ENCODE measurements at places on chromosomes 11 and 22.

- DNase-seq, result no peak
Measured at GRCh38 chr11:34830035-34830434, 86.1 kb downstream of the APIP start.

DNA sequence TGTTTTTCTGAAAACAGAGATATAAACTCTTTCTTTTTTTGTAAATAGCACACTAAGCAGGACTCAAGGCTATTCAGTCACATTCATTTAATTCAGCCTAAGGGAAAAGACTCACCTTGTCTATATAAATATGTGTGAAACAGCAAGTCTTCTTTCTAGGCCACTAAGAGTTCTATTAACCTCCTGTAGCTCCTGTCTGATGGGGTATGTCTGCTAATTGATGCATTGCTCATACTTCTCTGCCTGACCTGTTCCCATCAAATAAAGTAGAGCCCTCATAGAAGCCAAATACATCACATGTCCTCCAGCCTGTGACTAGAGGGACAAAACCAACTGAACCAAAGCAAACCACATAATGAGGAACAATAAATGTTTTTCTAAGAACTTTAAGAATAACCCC lies 68.2 kb downstream of the MSANTD4 start:
- no peak for DNase-seq

GRCh38 chr11:44731685-44732430 lies 5.1 kb downstream of the TSPAN18 start:
- no peak for DNase-seq

DNA sequence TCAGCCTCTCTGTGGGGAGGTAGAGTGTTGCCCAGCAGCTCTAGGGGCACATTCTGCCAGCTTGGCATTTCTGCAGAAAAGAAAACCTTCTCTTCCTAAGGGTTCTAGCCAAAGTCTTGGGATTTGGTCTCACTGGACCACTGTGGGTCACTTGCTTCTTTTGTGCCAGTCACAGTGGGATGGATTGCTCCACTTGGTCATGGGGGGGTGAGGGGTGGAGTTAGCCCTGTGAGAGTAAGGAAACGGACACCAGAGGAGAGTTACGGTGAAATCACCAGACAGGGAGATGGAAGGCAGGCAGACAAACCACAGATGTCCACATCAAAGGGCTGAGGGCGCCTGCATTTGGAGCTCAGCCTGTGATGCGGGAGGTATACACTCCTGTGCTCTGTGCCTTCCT lies 10.8 kb downstream of the SGSM1 start:
- no peak for DNase-seq

GRCh38 chr22:34880662-34881061 lies 185.3 kb upstream of the ISX start:
- no peak for DNase-seq

GRCh38 chr11:121328176-121328966 lies 35.8 kb downstream of the SC5D start:
- no peak for DNase-seq

DNA sequence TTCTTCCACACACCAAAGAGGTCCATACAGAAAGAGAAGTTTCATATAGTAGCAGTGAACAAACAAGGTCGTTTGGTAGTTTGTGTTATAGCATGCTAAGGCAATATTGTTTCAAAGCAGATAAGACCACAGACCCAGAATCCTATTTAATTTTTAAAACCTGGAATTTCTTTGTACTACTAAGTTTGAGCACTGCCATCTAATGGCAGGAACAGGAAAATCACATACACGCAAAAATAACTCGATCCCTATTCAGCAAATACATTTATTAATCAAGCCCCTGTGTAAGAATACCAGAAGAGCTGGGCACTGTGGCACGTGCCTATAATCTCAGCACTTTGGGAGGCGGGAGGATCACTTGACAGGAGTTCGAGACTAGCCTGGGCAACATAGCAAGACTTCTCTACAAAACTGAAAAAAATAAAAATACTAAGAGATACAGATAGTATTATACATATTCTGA lies 2.9 kb upstream of the BTBD10 start:
- peak; percentile 61 for DNase-seq

- DNase-seq, result no peak
Measured at GRCh38 chr11:23406131-23406819, 546.0 kb upstream of the CCDC179 start.

GRCh38 chr11:6682591-6682935 lies 577 bp downstream of the MRPL17 start:
- peak; percentile 12 for DNase-seq

- no peak for DNase-seq
Measured at GRCh38 chr11:117919341-117919740, 9.9 kb downstream of the TMPRSS13 start.

DNA sequence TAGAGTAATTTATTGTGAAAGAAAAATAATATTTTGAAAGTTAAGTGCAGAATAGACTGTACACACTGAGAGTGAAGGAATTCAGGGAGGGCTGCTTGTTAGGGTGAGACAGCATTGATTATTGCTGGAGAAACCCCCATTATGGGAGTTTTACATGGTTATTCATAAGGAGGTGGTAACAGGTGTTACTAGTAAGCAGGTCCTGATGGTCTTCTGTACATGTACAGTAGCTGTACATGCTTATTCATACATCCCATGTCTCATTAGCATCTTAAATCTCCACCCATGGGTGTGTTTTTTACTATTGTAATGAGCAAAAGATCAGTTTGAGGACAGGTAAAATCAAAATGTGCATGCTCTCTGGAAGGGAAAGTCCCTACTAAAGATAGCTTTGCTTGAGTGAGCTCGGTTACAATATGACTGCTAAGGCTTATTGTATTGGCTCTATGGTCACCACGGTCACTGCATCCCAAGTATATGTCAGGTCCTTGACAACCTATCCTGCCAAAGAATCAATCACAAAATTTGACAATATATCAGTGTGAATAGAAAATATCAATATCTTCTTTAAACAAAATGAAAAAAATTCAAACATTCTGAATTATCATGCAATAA lies 6.2 kb downstream of the KDM4F start:
- DNase-seq, result no peak

DNA sequence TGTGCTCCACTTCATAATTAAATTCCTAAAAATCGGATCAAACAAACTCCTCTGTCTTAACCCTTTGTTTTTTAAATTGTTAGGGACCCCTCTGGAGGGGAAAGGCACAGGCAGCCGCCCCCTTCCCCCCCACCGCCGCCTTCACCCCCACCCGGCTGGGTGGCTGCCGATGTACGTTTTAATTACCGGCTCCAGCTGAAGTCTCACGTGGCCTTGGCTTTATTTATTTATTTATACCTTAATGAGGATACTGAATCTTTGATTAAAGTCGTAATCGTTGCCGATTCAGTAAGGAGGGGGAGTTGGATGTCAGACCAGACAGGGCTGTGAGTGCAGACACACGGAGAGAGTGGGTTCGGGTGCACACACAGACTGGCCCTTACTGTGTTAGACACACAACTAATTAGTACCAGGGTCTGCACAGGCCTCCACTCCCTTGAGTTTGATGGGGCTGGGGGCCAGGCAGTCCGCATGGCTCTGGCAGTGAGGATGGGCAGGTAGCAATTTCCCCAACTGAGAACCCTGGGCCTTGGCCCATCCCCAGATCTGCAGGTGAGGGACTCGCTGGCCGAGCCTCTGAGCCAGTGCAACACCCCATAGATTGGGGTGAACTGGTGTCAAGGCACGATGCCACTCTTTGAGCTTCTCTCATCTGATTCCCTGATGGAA lies 51.3 kb upstream of the NNMT start:
- no peak for DNase-seq

GRCh38 chr11:96794152-96794551 lies 404.3 kb downstream of the JRKL start:
- DNase-seq, result no peak

GRCh38 chr22:26481112-26481693 lies 2.4 kb downstream of the HPS4 start:
- DNase-seq, result no peak

- DNase-seq, result peak; percentile 62
Measured at GRCh38 chr11:119990309-119991021, 147.4 kb downstream of the TRIM29 start.

DNA sequence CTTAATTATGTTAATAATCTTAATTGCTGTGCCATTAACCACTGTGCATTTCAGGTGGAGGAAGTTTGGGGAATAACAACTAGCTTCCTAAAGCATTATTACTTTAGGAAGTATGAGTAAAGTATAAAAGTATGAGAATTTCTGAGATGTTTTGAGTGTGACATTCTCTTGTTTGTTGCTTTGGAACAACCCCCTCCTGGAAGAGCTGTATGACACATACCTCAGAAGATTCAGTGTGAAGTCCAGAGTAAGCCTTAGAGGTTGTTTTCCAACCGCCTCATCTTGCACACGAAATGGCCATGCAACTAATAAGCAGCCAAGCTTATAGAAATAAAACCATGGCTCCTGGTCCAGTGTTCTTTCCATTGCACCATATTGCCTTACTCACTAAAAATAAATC lies 21.7 kb downstream of the CCDC81 start:
- peak; percentile 59 for DNase-seq

GRCh38 chr11:129291546-129291945 lies 84.1 kb upstream of the BARX2 start:
- no peak for DNase-seq

GRCh38 chr11:13663631-13664071 lies 4.8 kb upstream of the FAR1 start:
- peak; percentile 58 for DNase-seq

GRCh38 chr22:36464715-36465231 lies 16.7 kb downstream of the TXN2 start:
- no peak for DNase-seq

DNA sequence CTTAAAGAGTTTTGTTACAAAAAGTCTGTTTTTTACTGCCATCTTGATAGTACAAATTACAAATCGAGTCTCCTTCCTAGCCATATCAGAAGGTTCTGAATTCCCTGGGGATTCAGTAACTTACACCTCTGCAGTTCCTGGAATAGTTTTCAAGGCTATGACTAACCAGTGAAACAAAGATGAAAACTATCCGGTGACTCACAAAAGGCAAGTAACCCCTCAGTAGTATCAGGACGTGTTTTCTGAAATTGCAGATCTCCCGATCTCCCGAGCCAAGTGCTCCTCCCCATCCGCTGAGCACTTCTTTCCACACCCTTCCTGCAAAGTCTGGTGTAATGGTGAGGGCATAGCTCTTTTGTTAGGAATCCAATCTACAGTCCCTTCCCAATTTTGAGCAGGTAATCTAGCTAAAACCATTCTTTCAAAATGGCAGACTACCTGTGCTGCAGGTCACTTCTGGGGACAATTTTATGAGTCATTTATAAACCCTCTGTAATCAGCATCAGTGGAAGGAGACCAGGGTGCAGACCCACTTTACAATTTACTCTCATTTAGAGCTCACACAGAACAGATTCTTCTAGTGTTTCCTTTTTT lies 7.7 kb downstream of the E2F8 start:
- peak; percentile 91 for DNase-seq

DNA sequence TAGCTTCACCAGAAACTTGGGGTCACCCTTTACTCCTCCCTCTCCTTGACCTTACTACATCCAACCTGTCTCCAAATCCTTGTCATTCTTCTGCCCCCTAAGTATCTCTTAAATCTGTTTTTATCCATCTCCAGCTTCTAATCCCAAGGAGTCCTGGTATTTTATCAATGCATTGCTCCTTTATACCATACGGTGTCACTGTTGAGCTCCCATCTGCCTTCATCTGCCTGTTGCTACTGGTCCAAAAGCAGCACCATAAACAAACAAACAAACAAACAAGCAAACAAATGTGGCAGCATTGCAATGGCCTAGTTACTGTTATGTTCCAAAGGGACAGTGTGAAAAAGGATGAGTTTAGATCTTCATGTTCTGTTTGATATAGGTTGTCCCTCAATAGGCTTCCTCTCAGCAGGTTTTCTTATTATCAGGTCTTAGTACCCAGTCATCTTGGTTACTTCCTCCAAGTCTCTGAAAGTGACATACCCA lies 34.2 kb downstream of the DNHD1 start:
- DNase-seq, result peak; percentile 61

- DNase-seq, result no peak
Measured at GRCh38 chr11:134845474-134846327, 433.7 kb upstream of the B3GAT1 start.

GRCh38 chr22:31121403-31121802 lies 1.4 kb upstream of the INPP5J start:
- DNase-seq, result no peak

- DNase-seq, result no peak
Measured at GRCh38 chr22:36204001-36204631, 2.5 kb upstream of the APOL4 start.

DNA sequence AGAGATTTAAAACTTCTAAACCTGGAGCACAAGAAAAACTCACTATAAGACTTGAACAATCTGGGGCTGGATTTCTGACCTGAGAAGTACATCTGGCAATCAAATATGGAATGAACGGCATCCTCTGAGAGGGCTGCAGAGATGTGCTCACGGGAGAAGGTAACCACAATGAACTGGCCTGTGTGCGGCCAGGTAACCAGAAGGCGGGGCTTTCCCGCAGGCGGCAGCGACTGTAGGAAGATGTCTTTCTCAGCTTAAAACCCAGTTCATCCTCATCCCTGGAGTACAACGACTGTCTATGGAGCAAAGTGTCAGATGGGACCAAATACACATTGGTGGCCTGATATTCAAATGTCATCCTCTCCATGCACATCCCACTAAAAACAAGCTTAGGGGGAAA lies 24.5 kb downstream of the MICAL3 start:
- DNase-seq, result no peak

DNA sequence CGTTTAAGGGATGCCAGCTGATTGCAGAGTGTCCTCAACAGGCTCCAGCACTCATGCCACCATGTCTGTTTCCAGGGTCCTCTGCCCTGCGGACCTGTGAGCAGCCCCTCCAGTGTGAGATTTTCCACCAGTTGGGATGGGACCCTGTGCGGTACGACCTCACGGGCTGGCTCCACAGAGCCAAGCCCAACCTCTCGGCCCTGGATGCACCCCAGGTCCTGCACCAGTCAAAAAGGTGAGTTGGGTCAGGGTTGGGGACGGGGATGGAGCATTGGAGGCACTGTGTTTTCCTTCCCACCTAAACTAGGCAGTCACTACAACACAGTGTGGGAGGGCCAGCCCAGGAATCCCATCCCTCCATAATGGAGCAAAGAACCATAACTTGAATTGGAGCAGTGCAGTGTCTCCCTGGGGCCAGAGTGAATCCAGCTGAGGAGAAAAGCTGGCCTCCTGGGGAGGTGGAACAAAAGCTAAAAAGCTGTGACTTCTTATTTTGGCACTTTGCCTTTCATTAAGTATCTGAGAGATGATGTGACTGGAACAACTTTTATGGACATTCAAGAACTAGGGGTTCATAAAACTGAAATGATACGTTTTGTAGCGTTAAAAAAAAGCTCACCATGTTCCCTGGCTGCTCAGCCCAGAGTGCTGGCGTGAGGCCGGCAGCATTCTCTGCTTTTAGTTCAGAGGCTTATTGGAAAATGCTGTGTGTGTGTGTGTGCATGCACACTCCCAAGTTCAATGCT lies 101.8 kb downstream of the MYO18B start:
- no peak for DNase-seq

GRCh38 chr11:130487924-130488815 lies 39.7 kb downstream of the ADAMTS15 start:
- no peak for DNase-seq

- peak; percentile 72 for DNase-seq
Measured at GRCh38 chr22:32265882-32266767, 11.0 kb upstream of the SLC5A4 start.

- peak; percentile 34 for DNase-seq
Measured at GRCh38 chr11:78370406-78371172, 47.0 kb downstream of the GAB2 start.

- DNase-seq, result no peak
Measured at GRCh38 chr11:30697032-30697431, 110.9 kb upstream of the MPPED2 start.

- DNase-seq, result no peak
Measured at GRCh38 chr11:124844664-124845079, 20.6 kb upstream of the ROBO3 start.

All from fibroblast of mammary gland (primary cell).